ENCODE measurements at places on chromosomes 7 and 10.
A peak's percentile ranks its signal among the peaks of the same experiment; 100 is the strongest.

DNA sequence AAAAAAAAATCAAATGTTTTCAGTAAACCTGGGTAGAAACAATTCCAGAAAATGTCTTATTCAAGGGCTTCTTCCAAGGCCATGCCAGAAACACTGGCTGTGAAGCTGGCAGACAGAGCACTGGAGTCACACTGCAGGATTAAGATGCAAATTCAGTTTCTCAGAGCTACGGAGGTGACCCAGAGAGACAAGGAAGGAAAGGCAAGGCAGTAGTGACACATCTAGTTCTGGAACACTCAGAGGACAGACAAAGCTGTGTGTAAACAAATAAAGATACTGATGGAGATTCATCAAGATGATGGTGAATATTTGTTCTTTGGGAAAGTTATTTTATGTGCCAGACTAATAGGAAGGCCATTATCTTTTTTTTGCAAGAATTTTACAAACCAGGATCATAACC, 608.3 kb upstream of the C7orf33 start:
- no peak for DNase-seq

DNA sequence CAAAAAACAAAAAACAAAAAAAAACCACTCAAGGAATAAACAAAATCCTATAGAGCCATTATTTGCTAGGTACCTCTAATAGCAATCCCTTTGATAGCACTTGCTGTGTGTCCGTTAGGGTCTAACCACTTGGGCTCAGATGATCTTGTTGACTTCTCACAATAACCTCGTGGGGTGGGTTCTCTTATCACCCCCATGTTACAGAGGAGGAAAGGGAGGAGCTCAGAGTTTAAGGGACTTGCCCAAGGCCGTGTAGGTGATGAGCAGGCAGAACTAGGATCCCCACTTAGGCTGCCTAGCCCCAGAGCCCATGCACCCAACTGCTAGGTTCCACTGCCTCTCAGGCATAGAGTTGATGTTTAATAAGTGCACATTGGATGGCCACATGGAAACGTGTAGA, 131.1 kb downstream of the CAMK1D start:
- no peak for DNase-seq

DNA sequence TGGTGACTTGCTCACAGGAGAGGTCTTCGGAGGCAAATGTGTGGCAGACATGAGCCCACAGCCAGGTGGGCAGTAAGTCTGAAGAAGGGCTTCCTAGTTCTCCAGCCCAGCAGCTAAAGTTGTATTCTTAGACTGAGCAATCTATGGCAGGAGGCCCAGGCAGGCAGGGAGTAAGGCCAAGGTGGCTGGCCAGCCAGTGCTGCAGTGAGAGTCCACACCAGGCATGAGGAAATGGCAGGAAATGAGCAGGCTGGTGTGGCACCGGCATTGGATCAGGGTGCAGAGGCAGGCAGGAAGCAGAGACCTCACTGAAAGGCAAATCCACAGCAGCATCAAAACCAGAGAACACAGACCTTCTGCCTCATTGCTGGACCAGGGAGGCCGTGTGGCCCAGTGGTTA, 84.6 kb upstream of the PDE1C start:
- DNase-seq: peak; percentile 26

DNA sequence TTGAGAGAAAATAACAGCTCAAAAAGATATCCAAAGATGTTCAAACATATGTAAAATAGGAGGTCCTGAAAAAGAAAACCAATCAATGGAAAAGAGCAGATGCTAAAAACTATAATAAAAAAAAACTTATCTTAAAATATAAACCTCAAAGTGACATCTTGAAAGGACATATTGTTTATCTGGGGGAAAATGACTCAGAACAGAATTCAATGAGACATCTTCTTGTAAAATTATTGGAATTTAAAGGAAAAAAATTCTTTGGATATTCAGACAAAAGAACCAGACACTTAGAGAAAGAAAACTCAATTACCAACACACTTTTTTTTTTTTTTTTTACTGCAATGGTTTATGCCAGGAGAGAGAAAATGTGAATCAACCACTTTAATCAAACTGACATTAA, 58.9 kb downstream of the NAMPT start:
- DNase-seq: no peak

DNA sequence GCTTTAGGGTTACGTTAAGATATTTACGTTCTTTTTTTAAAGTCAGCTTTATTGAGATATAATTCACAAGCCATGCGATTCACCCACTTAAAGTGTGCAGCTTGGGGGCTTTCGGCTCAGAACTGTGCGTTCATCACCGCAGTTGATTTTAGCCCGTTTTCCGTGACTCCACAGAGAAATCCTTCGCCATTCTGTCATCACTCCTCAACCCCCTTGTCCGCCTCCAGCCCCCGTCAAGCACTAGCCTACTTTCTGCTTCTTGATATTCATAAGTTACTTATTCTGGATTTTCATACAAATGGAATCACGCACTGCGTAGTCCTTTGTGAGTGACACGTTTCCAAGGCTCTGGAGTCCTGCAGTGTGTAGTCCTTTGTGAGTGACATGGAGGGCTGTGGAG, 20.4 kb downstream of the FAM20C start:
- DNase-seq: no peak

DNA sequence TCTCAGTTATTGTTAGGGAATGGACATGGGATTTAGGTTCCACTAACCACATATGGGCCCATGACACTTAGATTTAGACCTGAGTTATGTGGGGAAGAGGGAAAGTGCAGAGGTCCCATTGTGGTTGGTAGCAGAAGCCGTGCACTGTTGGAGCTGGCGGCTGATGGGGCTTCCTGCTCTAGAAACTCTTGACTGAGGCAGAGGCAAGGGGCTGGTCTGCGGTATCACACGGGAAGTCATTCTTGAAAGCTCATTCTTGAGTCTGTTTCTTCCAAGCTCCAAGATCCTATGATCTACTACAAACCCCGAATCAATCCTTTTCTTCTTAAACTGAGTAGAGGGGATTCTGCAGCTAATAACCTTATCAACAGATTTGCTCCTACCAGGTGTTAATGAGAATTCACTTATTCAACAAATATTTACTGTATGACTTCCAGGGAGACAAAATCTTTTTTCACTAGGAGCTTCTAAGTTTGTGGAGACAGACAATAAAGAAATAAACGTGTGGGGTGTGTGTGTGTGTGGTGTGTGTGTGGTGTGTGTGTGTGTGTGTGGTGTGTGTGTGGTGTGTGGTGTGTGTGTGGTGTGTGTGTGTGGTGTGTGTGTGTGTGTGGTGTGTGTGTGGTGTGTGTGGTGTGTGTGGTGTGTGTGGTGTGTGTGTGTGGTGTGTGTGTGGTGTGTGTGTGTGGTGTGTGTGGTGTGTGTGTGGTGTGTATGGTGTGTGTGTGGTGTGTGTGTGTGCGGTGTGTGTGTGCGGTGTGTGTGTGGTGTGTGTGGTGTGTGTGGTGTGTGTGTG, 57.1 kb downstream of the AOC1 start:
- no peak for DNase-seq

GRCh38 chr7:130486114-130486953, 5.6 kb upstream of the MEST start:
- DNase-seq: no peak

DNA sequence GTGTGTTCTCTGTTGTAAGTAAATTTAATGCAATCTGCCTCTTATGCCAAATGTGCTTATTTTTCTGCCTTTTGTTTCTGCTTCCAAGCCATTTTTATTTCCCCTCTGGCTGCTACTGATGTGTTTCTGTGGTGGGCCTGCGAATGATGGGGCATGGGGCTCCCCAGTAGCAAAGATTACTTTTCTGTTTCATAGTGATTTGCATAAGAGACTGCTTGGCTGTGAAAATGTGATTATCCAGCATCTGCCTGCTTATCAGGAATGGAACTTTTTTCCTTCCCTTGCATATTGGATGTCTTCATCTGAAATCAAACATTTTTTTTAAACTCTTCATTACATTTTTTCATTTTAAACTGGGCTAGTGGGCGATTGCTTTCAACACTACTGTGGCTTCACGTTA, 57.7 kb upstream of the BTBD16 start:
- no peak for DNase-seq

GRCh38 chr7:129263168-129263567, 38.3 kb downstream of the AHCYL2 start:
- DNase-seq: no peak

DNA sequence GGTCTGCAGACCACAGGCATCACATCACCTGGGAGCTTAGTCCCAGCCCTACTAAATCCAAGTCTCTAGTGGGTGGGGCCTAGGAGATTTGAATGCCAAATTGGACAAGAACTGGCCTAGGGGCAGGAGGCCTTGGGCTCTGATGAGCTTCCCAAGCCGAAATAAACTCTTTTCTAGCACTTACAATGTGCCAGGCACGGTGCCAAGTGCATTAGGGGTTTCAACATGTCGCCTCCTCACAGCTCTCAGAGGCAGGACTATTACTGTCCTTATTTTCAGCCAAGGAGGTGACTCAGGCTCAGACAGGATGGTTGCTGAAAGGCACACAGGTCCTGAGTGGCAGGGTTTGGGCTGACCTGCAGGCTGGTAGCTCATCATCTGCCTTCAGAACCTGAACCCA, 9.2 kb upstream of the CPA1 start:
- peak; percentile 62 for DNase-seq

GRCh38 chr10:121788717-121789116, 139.1 kb downstream of the ATE1 start:
- DNase-seq: no peak

GRCh38 chr7:96219378-96220130, 102.3 kb downstream of the SLC25A13 start:
- DNase-seq: peak; percentile 67

GRCh38 chr7:157415486-157415885, 78.7 kb downstream of the DNAJB6 start:
- no peak for DNase-seq

GRCh38 chr10:99172128-99172738, 63.4 kb downstream of the HPSE2 start:
- DNase-seq: peak; percentile 54

DNA sequence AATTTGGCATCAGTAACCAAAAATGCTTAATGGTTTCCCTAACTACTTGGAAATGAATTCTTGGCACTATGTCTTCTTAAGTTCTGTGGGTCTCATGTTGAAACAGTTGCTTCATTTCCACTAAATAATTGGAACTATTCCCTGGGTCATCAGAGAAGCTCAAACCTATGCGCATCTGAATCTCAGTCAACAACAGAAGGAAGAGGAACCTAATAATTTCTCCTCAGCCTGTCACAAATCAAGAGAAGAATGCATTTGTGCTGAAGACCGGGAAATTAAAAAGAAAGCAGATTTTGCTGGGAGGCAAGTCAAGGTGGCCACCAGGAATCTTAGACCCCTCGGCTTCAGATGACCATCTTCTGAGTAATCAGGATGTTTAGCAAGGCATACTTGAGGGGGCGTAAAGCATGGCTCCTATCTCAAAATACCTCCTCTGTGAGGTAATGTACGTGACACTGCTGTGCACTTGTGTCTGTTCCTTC, 41.4 kb downstream of the TOMM7 start:
- peak; percentile 93 for DNase-seq

GRCh38 chr7:156218544-156219306, 406.5 kb upstream of the SHH start:
- no peak for DNase-seq

- no peak for DNase-seq
Observed at GRCh38 chr7:27693794-27694193, 31.1 kb upstream of the HIBADH start.

- DNase-seq: peak; percentile 45
Observed at GRCh38 chr10:88004451-88004850, 141.0 kb downstream of the PTEN start.

DNA sequence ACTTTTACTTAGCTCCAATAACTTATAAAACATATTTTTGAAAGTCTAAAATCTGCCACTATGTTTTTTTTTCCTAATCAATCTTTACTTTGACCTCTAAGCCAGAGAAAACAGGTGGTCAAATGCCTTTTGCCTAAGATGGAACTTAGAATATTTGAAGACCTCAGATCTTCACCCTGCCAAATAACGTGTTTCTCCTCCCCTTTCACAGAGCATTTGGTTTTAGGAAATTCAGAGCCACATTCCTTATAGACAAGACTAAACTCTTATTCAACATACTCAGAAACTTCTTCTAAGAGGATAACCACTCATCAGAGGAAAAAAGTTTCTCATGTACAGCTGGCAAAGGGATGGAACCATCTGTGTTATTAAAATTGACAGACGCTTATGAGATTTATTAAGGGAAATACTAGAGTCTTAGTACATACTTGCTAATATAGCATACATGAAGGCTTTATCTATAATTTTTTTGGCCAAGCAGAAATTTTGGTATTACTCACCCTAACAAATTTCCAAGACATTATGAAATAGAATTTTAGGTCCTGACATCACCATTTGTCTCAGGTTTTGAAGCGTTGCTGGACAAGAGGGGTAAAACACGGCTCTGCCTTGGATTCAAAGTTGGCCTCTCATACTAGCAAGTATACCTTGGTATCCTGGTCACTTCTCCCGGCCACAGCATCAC, 2.6 kb upstream of the EGFR start:
- DNase-seq: peak; percentile 38

DNA sequence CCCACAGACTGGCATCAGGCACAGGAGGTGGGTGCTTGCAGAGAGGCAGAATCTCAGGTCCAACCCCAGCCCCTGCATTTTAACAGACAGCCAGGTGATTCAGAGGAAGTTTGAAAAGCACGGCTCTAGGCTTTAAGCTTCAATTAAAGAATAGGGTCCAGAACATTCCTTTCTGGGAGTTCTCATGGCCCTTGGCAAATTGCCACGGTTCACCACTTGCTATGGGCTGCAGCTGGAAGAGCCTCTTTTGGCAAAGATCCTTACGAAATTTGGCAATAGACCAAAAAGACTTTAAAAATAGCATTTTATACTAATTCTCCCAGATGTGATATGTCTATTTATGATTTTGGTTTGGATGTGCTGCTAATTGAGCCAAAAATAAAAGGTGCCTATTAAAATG, 148.1 kb downstream of the ITGA8 start:
- DNase-seq: peak; percentile 84

DNA sequence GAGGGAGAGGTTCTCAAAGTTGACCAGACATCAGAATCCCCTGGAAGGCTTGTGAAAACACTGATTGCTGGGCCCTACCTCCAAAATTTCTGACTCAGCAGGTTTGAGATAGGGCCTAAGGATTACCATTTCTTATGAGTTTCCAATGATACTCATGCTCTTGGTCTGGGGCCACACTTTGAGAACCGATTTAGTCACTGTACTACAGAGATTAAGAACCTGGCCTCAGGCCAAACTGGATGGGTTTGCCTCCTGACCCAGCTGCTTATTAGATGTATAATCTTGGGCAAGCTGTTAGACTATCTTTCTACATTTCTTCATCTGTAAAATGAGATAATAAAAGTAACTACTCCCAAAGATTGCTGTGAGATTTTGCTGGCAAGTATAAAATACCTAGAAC, 77.1 kb upstream of the SCIN start:
- DNase-seq: peak; percentile 18

DNA sequence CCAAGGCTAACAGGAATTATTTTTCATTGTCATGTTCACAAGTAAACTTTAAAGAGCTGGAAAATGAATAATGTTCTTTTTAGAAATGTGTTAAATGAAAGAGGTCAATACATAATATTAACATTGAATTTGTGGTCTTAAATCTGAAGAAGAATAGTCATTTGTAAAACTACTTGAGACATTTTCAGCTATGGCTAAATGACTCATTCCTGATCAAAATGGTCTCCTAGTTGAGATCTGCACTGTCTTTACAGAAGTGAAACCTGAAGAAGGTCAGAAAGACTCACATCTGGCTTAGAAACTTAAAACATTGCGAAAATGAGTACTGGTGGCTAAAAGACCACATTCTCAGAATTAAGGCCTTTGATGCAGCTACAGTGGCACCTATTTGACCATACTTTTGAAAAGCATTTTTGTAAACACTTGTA, 5.9 kb downstream of the PIK3CG start:
- peak; percentile 23 for DNase-seq

Measured in fibroblast of skin of abdomen (primary cell).